ENCODE measurements at places on chromosomes 5 and 9.

- no peak for DNase-seq
Measured at GRCh38 chr5:126070481-126070880, 352.7 kb upstream of the GRAMD2B start.

GRCh38 chr9:129863059-129863690 is 27.9 kb downstream of the USP20 start:
- DNase-seq = no peak

DNA sequence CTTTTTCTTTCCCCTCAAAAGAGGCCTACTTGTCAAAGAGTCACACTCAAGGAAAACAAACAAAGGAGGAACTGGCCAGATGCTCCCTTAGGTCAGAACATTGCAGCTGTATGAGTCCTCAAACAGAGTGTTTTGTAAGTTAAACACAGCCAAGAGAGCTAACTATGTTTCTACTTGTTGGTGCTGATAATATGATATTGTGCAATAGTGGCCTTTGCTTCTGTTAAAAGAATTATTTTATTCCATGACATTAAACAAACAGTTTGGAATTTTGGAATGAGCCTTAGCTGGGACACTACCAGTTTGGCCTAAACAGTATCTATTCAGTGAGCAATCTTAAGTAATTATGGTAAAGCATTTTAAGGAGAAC is 56.0 kb upstream of the TPD52L3 start:
- DNase-seq = no peak

- DNase-seq = no peak
Measured at GRCh38 chr9:109477258-109478050, 20.7 kb downstream of the PTPN3 start.

GRCh38 chr9:81108821-81109220 is 580.5 kb downstream of the TLE1 start:
- DNase-seq = no peak

DNA sequence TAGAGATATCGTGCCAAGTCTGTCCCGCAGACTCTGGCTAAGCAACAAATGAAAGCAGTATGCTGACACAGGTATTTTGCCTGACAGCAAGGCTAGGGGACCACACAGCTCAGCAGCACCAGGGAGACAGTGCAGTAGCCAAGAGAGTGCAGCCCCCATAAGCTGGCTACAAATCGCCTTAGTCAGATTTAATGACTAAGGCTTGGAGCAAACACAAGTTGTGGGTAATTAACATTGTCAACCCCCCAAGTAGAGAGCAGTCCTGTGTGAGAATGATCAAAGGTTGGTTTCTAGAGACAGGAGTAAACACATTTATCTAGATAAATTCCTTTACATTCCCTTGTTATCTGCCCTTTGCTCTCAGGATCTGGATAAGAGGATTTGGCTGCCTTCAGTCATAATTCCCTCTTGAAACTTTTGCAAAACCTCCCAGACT is 1434.5 kb upstream of the CDH6 start:
- no peak for DNase-seq

- no peak for DNase-seq
Measured at GRCh38 chr9:121577166-121577565, 74.3 kb upstream of the DAB2IP start.

GRCh38 chr5:90326995-90327394 is 82.6 kb downstream of the CETN3 start:
- no peak for DNase-seq

- no peak for DNase-seq
Measured at GRCh38 chr5:180739271-180739670, 587 bp downstream of the OR2Y1 start.

GRCh38 chr5:24642022-24642421 is 2.8 kb downstream of the CDH10 start:
- DNase-seq = peak; percentile 52

DNA sequence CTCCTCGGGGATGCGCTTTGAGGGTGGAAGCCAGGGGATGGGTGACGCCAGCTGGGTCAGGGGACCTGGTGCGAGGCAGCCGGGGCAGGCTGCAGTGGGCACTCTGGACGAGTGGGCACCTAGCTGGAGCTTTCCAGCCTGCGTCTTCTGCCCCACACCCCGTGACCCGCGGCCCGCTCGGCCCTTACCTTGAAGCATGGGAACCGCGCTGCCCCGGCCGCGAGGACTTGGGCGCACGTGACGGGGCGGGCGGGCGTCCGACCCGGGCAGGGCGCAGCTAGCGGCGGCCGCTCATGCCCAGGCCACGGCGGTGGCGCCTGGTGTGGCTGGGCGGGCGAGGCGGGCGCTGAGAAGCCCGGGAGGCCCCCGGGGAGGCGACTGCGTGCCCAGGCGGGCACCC is 300 bp downstream of the FAM163B start:
- DNase-seq = no peak

DNA sequence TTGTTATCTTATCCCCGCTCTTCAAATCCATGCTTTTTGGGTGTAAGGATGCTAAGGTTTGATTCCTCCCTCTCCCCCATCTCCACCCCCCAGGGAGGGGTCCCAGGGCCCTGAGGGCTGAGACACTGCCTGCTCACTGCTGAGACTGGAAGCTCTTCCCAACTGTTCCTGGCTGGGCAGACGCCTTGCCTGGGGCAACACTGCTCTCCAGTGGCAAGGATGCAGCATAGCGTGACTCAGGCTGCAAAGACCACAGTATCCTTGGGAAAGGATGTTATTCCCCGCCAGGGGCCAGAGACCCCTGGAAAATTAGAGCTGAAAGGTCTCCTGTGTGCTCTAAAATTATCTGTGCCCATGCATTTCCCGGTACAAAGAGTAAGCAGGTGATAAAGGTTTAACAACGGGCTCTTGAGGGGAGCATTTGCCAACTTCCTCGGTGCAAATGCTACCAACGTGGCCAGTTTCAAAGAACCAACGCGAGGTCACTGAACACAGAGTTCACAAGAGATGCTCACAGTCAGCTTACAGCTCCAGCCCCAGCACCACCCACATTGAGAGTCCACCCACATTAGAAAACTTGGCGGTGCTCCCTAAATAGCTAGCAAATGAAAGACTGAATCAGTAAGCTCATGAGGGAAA is 271.9 kb downstream of the NSG2 start:
- DNase-seq = peak; percentile 22

GRCh38 chr9:98916660-98917059 is 27.0 kb upstream of the COL15A1 start:
- DNase-seq = no peak

GRCh38 chr5:14501353-14502293 is 80.0 kb upstream of the OTULINL start:
- DNase-seq = no peak

- DNase-seq = no peak
Measured at GRCh38 chr9:37001459-37001858, 32.6 kb downstream of the PAX5 start.

GRCh38 chr5:106019261-106019660 is 1651.5 kb downstream of the EFNA5 start:
- no peak for DNase-seq

DNA sequence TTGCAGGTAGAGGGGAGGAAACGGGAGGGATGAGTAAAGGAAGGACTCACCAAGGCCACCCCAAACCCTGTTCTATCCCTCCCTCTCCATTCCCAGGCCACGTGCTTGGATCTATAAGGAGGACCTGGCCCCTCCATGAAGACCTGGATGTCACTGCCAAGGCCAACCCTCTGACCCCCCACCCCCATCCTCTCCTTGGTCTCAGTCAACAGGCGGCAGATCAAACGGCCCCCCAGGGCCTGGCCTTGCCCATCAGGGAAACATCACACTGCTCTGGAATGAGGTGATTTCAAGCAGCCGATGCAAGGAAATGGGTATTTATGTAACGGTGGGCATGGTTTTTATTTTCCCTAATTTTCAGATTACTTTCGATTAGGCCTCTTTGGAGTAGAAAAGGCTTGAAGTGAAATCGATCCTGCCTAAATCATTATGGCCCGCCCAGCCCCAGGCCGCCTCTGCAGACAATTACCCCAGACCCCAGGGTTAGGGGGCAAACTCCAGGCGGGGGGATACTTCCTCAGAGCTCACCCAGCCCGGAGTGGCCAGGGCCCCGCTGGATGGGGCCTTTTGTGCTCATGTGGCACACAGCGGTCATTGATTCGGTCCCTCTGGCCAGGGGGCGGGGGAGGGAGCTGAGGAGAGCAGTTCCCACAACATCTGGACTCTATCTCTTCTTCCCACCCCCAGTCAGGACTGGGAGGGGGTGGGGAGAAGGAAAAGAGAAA is 125.3 kb downstream of the PHF2 start:
- DNase-seq = no peak

- no peak for DNase-seq
Measured at GRCh38 chr9:126430124-126430523, 103.5 kb downstream of the MVB12B start.

GRCh38 chr5:5347442-5347841 is 75.0 kb upstream of the ICE1 start:
- DNase-seq = no peak

- no peak for DNase-seq
Measured at GRCh38 chr5:96149546-96149945, 187.9 kb upstream of the ELL2 start.

DNA sequence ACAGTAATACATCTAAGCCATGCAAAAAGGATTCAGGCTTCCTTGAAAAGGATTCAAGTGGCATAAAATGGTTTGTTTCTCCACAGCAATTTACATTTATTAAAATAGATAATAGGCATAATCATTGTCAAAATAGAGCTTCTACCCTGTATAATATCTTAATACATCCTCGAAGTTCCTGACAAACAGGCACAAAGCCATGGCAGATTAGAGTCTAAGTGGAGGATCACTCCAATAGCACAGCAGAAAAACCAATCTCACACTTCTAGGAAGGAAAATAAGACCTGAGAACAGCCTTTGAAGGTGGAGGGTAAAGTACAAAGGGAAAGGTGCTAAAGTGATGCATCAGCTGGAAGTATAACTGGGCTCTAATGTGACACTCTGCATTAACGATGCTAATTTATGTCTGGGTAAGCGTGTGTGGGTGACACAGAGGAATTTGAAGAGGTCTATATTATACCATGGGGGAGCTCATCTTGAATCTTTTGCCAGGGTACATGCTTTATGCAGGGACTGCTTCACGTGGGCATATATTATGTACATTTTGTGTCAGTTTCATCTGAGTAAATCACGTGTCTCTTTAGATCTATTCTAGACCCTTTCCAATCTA is 28.8 kb downstream of the PPP2R2B start:
- no peak for DNase-seq

DNA sequence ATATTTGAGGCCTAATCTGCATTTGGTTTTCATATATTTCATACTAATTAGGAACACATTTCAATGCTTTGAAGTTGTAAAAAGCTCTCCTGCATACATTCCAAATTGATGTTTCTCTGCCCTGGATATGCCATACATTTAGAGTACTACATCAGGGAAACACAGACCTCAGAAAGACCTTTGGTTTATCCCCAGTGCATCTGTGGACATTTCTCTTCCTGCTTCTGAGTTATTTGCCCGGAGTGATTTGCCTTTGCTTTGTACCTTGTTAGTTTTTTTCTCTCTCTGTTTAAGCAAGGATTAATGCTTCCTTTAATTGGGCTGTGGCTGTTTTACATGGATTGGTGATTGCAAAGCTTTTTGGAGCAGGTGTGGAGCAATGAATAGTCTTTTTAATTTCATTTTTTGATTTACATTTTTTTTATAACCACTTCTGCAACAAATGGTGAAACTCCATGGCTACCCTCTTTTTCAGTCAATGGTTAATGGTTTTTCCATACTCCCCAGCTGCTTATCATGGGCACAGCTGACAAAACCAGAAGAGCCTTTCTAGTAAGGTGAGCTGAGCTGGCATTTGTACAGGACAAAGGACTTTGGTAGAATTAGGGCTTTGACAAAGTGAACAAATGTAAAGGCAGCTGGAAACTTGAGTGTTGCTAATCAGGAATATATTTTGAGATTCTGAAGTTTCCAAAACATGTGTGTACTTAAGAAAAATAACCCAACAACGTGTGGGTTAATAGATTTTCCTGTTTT is 54.2 kb downstream of the ZSWIM6 start:
- no peak for DNase-seq

GRCh38 chr5:31939151-31939550 is 235.0 kb downstream of the GOLPH3 start:
- DNase-seq = no peak

GRCh38 chr5:62977661-62978060 is 399.0 kb downstream of the LRRC70 start:
- DNase-seq = no peak

GRCh38 chr5:142357469-142358090 is 32.8 kb upstream of the SPRY4 start:
- DNase-seq = no peak

GRCh38 chr5:53877243-53877642 is 316.8 kb downstream of the NDUFS4 start:
- no peak for DNase-seq

- no peak for DNase-seq
Measured at GRCh38 chr5:141319202-141319601, 1.4 kb downstream of the TAF7 start.

DNA sequence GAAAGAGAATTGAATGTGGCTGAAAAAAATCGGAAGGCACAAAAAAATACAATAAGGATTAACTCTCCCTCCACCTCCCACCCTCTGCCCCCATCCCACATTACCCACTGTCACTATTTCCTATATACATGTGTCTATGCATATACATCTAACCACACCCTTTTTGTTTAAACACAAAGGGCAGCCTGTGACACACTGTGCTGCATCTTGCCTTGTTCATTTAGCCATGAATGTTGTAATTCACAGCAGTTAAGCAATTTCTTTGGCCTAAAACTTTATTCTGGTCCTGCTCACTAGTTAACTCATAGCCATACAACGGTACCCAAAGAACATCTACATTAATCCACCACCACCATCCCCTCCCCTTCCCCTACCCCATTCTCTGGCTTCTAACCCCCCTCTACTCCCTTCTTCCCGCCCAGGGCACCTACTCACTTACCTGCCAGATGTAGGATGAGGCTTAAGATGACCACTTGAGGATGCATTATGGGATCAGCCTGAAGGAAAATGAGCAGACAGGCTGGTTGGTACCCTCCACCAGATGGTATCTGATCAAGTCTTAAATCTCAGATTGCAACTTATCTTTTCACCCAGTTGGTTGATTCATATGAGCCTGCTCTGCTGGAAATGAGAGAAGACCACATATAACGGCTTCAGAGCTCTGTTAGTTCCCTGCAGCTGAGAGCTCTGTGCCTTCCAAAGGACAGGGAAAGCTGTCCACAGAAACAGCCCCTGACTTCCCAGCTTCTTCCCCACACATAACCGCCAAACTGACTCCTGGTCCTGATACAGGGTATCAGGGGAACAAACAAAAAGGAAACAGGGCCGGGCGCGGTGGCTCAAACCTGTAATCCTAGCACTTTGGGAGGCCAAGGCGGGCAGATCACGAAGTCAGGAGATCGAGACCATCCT is 1.2 kb downstream of the HAVCR1 start:
- no peak for DNase-seq

- no peak for DNase-seq
Measured at GRCh38 chr5:10731913-10732312, 29.1 kb downstream of the DAP start.

- DNase-seq = peak; percentile 80
Measured at GRCh38 chr5:149730620-149731331, 666 bp downstream of the PPARGC1B start.

DNA sequence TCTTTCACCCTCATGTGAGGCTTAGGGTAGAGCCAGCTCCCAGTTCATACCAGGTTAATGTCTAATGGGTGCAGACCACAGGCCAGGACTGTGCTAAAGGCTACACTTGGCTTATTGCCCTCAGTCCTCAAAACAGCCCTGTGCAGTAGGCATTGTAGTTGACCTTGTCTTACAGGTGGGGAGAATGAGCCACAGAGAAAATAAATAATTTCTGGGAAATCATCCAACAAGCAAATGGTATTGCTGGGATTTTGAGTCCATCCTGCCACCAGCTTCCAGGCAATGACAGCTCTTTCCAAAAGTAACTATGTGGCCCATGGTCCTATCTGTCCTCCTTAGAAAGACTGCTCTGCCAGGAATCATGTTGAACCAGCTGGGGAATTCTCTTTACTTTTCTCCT is 450.0 kb downstream of the GADD45G start:
- DNase-seq = no peak

- DNase-seq = no peak
Measured at GRCh38 chr5:71836559-71837112, 117.6 kb downstream of the CARTPT start.

All from NAMALWA (cell line).